ENCODE measurements at places on chromosomes 6 and 20.
A peak's percentile ranks its signal among the peaks of the same experiment; 100 is the strongest.

DNA sequence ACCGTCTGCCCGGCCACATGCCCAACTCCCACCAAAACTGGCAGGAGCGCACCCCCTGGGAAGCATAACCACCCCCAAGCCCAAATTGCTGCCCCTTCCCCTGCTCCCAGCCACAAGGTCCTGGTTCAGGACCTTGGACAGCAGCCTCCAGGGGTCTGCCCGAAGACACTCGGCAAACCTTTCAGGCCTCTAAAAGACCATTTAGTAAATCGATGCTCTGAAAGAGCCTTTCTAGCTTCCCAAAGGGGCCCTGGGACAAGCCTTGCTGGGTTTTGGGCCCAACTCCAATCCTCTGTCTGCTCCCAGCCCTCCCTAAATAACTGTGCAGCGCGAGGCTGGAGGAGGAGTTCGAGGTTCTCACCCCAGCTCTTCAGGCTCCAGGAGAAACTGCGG is 30.5 kb downstream of the GRM4 start:
- no peaks in the 10 kb centered on the region for H3K36me3 ChIP-seq
- H3K4me3 ChIP-seq, result no peak overlapping the region
- H3K27me3 ChIP-seq, result no peaks in the 10 kb centered on the region

- peak overlapping the region; percentile 12 for H3K27ac ChIP-seq
- DNase-seq, result no peak
- no peaks in the 10 kb centered on the region for H3K27me3 ChIP-seq
Measured at GRCh38 chr6:17178754-17179529, 77.1 kb downstream of the STMND1 start.

GRCh38 chr6:11318835-11319813 is 86.7 kb upstream of the NEDD9 start:
- H3K4me1 ChIP-seq, result no peaks in the 10 kb centered on the region
- H3K27ac ChIP-seq, result no peak overlapping the region
- DNase-seq, result no peak
- no peaks in the 10 kb centered on the region for H3K27me3 ChIP-seq

- H3K27me3 ChIP-seq, result no peaks in the 10 kb centered on the region
- no peak overlapping the region for H3K27ac ChIP-seq
- no peak overlapping the region for H3K4me3 ChIP-seq
- no peaks in the 10 kb centered on the region for H3K36me3 ChIP-seq
- no peaks in the 10 kb centered on the region for H3K4me1 ChIP-seq
Measured at GRCh38 chr20:10998476-10998875, 324.7 kb upstream of the JAG1 start.

DNA sequence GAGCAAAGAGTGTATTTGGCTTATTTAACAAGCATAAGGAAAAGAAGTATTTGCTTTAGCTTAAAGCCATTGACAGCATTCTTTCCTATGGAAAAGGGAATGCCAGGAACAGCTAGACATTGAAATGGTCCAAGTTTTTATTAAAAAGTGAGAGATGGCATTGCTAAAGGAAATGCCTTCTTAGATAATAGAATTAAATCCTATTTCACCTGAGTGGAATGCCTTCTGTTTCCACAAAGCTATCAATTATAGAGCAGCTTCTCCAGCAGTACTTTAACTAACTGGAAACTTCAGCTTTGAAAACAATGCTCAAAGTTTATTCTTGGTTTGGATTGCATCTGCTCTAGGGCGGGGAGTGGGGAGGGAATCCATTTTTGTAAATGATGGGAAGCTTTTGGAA is 85.1 kb upstream of the CNKSR3 start:
- no peaks in the 10 kb centered on the region for H3K36me3 ChIP-seq
- no peak for DNase-seq
- H3K4me1 ChIP-seq, result no peaks in the 10 kb centered on the region

GRCh38 chr20:61560361-61560853 is 308.3 kb downstream of the CDH4 start:
- no peaks in the 10 kb centered on the region for H3K27me3 ChIP-seq
- DNase-seq, result no peak
- H3K36me3 ChIP-seq, result no peaks in the 10 kb centered on the region
- H3K4me1 ChIP-seq, result no peaks in the 10 kb centered on the region
- H3K4me3 ChIP-seq, result no peak overlapping the region

DNA sequence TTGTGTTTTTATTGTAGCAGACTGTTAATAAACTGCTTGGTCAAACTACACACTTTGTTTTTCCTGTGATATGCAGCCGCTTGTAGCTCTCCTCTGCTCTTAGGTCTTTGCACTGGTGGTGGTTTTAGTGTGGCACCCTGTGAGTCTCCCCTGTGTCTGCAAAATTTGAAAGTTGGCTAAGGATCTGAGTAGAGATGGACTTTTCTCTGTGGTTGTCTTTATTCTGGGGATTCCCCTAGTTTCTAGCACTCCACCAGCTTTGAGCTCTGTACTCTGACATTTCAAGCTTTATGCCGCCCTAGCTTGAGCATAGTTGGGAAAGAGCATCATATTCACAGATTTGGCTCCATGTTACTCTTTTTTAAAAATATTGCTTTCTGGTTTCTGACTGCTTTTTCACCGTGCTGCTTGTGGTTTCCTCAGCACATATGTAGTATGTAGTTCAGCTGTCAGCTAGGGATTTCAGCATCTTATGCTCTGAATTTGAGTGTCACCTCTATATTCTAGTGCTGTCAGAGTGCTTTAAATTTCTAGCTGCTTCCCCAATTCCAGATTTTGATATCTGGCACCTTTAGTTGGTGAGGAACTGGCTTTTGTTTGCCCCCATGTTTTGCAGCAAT is 25.4 kb downstream of the CDYL start:
- H3K27me3 ChIP-seq, result no peaks in the 10 kb centered on the region
- H3K36me3 ChIP-seq, result no peaks in the 10 kb centered on the region
- DNase-seq, result no peak
- no peak overlapping the region for H3K4me3 ChIP-seq
- H3K4me1 ChIP-seq, result peaks cover 16% of the 10 kb centered on the region

- H3K4me1 ChIP-seq, result no peaks in the 10 kb centered on the region
- no peak overlapping the region for H3K4me3 ChIP-seq
- no peak for DNase-seq
- no peaks in the 10 kb centered on the region for H3K36me3 ChIP-seq
Measured at GRCh38 chr6:5215159-5215558, 45.6 kb downstream of the LYRM4 start.

DNA sequence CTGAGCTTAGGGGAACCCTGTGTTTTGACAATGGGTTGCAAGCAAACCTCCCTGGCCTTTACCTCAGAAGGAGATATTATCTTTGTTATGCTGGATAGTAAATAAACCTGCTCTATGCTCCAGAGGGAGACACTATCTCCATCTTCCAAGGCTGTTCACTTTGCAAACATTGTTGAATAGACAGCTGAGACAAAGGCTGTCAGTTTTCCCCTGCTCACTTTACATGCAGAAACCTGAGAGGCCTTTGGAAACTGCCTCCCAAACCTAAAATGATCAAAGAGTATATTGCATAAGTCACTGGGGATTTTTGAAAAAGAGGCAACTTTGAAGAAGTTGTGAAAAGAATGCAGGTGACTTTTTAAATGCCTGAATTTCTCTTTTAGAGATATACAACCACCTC is 61.6 kb downstream of the MRAP2 start:
- no peaks in the 10 kb centered on the region for H3K4me1 ChIP-seq
- no peak overlapping the region for H3K27ac ChIP-seq
- no peaks in the 10 kb centered on the region for H3K36me3 ChIP-seq

DNA sequence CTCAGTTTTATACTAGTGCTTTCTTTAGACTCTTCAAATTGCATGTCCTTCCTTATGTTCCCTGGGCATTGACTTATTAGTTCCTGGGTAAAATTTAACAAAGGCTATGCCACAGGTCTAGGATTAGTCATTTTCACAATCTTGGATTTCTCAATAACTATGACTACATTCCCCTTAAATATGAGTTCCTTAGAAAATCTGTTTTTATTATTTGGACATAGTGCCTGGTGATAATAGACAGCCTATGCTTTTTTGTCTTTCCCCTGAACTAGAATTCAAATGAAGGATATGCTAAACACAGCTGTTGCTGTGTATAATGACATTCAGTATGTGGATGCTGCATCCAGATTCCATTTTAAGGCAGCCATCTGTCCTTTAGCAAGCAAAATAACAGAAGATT is 1252.8 kb upstream of the GJE1 start:
- no peaks in the 10 kb centered on the region for H3K36me3 ChIP-seq
- H3K4me1 ChIP-seq, result no peaks in the 10 kb centered on the region
- H3K27ac ChIP-seq, result no peak overlapping the region
- DNase-seq, result no peak

GRCh38 chr6:14028631-14029030 is 88.9 kb upstream of the CD83 start:
- H3K27me3 ChIP-seq, result no peaks in the 10 kb centered on the region
- H3K4me3 ChIP-seq, result no peak overlapping the region
- no peaks in the 10 kb centered on the region for H3K4me1 ChIP-seq
- no peak for DNase-seq
- no peak overlapping the region for H3K27ac ChIP-seq
- H3K36me3 ChIP-seq, result no peaks in the 10 kb centered on the region

DNA sequence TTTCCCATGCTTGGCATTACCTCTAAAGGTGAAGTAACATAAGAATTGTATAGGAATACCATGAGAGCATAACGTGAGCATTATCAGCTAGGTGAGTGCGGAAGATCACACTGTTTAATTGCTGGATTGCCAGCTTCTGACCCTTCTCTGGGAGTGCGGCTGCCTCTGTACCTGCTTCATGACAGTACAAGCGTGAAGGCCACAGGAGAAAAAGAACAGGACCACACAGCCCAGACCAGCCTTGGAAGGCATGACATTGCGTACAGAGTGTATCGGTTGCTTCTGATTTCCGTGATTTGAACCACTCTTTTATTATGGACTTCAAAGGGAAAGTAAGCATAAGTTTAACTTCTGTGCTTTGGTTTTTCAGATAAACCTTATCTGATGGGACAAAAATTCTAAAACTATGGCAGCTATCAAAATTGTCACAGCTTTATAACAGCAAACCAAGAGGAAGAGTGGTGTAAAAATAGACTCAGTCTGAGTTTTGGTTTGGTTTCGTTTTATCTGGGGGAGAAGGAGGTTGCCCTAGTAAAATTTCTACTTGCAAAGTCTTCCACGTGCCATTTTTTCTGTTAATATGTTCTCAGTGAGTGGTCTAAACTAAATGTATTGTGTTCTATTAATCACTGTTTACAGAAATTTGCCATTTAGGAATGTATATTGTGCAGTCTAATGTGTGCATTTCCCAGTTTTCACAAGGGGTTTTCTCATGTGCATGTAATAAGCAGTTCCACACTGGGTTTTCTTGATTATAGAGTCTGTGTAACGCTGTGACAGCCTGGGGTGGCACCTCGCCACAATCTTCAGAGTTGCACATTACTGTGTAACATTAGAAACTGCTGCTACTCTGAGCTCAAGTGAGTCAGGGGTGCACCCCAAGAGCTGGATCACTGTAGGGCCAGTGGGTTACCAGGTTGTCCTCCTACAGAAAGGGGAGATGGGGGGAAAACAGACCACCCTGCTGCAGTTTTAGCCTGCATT is 97.3 kb downstream of the RPP40 start:
- H3K36me3 ChIP-seq, result no peaks in the 10 kb centered on the region
- DNase-seq, result peak; percentile 30
- H3K4me3 ChIP-seq, result peak overlapping the region; percentile 2

GRCh38 chr6:130364224-130364780 is 1.5 kb upstream of the TMEM200A start:
- no peak for DNase-seq
- no peak overlapping the region for H3K4me3 ChIP-seq
- peaks cover 43% of the 10 kb centered on the region for H3K27me3 ChIP-seq
- H3K4me1 ChIP-seq, result no peaks in the 10 kb centered on the region
- H3K36me3 ChIP-seq, result no peaks in the 10 kb centered on the region

GRCh38 chr6:38824243-38824894 is 109.3 kb downstream of the DNAH8 start:
- no peak overlapping the region for H3K27ac ChIP-seq
- H3K27me3 ChIP-seq, result no peaks in the 10 kb centered on the region
- no peak overlapping the region for H3K4me3 ChIP-seq

DNA sequence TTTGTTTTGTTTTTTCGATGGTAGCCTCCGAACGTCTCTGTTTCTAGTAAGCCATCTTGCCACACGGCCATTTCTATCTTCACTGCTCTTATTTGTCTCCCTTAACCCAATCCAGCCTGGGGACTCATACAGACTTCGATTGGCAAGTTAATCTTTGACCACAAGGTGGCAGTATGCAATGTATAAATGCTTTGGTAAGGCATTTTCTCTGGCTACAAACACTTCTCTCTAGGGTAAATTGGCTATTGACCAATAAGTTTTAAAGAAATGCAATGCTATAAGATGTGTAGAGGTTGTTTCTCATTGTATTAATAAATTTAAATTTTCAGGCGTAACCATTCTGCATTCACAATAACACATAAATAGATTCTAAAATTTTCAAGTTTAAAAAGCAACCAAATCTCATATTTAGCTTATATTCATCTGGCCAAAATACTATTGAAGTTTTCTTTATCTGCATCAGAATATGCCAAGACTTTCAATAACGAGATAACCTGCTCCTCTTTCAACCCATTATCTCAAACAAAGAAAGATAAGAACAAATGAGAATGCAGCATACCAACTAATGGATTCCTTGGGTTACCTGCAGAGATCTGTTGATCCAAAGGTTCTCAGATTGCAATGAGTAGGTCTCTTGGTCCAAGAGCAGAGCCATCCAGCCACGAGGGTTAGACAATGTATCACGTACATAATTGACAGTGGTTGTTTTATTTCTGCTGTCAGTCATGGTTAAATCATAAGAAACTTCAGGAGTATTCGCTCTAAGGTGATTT is 231.9 kb downstream of the PKHD1 start:
- H3K36me3 ChIP-seq, result no peaks in the 10 kb centered on the region
- no peak for DNase-seq
- no peaks in the 10 kb centered on the region for H3K4me1 ChIP-seq

DNA sequence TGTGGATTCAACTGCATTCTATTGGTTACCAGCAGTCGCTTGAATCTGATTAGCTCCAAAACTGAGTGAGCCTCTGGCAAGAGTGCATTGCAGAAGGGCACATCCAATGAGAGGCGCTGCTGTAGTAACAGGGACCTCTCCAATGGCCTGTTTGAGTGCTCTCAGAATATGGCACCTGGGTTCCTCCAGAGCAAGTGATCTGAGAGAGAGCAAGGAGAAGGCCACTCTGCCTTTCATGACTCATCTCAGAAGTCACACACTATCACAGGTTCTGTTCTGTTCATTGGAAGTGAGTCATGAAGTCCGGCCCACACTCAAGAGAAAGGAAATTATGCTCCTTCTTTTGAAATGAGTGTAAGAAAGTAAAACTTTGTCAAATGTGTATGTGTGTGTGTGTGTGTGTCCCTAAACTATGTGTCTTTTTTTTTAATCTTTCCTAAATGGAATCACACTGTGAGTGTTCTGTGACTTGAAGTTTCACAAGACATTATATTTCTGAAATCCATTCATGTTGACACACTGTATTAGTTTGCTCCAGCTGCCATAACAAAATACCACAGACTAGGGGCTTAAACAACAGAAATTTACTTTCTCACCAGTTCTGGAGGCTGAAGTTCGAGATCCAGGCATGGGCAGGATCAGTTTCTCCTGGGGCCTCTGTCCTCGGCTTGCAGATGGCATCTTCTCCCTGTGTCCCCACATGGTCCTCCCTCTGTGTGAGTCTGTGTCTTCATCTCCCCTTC is 138.3 kb upstream of the CDYL start:
- DNase-seq, result no peak
- H3K4me3 ChIP-seq, result no peak overlapping the region
- peak overlapping the region; percentile 73 for H3K27ac ChIP-seq

- no peak overlapping the region for H3K4me3 ChIP-seq
- no peaks in the 10 kb centered on the region for H3K4me1 ChIP-seq
- DNase-seq, result no peak
Measured at GRCh38 chr20:54416770-54417169, 58.6 kb upstream of the DOK5 start.

- no peak overlapping the region for H3K4me3 ChIP-seq
- DNase-seq, result no peak
- H3K27ac ChIP-seq, result no peak overlapping the region
- H3K36me3 ChIP-seq, result no peaks in the 10 kb centered on the region
Measured at GRCh38 chr6:158077676-158078075, 90.4 kb downstream of the SERAC1 start.

Measured in gastrocnemius medialis (tissue), 4 donors.